Progenitor cell of endocrine pancreas (in vitro differentiated cells): ENCODE measurements at places on chromosomes 12 and 14.

GRCh38 chr12:128840862-128841468 lies 12.3 kb upstream of the GLT1D1 start:
- DNase-seq, result no peak

- DNase-seq, result no peak
These were observed 131.1 kb downstream of the PRKCH start for GRCh38 chr14:61452452-61452851.

DNA sequence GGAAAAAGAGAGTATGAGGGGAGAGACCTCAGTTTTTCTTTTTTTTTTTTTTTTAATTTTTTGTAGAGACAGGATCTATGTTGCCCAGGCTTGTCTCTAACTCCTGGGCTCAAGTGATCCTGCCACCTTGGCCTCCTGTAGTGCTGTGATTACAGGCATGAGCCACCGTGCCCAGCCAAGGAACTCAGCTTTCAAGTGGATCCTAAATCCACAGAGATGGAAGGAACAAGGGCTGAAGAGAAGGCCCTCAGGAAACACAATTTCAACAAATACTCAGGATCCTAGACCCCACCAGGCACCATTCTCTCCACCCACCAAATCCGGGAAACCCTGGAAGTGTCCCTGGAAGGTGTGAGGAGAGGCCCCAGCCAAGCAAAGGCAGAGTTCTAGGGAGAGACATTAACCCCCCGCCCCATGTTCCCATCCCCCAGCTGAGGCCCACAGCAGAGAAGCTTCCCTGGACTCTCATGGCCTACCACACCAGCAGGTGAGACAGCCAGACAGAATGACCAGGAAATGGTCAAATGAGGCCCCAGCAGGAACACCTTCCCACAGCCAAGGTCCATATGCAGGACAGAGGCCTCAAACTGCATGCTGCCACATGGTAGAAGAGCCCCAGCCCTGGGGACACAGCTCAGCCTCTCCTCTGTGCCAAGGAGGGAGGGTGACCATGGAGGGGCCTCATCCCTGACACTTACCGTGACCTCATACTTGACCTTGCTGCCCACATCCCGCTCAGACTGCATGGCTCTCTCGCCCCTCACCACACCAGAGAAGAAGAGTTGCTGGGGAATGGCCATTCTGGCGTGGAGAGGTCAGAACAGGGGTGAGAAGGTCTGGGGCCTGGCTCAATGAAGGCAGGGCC lies 14.1 kb downstream of the ITGA7 start:
- no peak for DNase-seq

GRCh38 chr12:40331886-40332285 lies 107.1 kb downstream of the LRRK2 start:
- DNase-seq, result no peak

- no peak for DNase-seq
These were observed 4.7 kb upstream of the CREBL2 start for GRCh38 chr12:12606781-12607589.

- DNase-seq, result no peak
These were observed 31.2 kb downstream of the HVCN1 start for GRCh38 chr12:110657747-110658146.

- no peak for DNase-seq
These were observed 125.0 kb downstream of the RAD51B start for GRCh38 chr14:67944605-67945004.

- DNase-seq, result no peak
These were observed 50.7 kb downstream of the BICDL1 start for GRCh38 chr12:120039711-120040110.

DNA sequence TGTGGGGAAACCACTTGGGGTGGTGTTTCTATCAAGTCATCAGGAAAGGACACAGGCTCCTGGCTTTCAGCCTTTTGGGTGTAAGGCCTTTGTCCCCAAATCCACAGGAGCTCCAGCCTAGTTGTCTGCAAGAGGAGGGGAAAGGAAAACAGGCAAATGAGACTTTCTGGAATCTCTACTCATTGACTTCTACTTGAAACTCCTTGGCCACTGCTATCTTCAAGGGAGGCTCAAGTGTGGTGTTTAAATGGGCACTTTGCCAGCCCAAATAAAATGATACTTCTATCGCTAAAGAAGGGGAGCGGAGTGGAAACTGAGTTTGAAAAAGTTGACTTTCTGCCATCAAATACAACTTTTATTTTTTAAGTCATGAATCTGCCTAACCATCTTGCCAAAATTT lies 445.9 kb upstream of the RGS6 start:
- DNase-seq, result no peak

GRCh38 chr12:68306564-68306963 lies 25.6 kb downstream of the MDM1 start:
- DNase-seq, result no peak

GRCh38 chr14:89957376-89957775 lies 1.6 kb downstream of the TDP1 start:
- DNase-seq, result no peak

DNA sequence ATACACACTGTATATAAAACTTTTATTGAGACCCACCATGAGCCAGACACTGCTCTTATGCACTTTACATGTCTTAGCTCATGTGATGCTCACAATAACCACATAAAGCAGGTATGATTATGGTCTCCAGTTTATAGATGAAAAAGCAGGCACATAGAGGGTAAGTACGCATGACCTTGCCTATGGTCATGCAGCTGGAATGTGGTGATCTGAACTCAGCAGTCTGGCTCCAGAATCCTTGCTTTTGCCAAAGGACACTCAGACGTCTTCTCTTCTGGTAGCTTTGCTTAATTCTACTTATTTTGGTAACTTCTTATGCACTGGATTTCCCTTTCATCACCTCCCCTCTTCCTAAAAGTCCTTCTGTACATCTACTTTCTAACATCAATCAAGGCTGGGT lies 103.3 kb upstream of the CRY1 start:
- DNase-seq, result no peak

DNA sequence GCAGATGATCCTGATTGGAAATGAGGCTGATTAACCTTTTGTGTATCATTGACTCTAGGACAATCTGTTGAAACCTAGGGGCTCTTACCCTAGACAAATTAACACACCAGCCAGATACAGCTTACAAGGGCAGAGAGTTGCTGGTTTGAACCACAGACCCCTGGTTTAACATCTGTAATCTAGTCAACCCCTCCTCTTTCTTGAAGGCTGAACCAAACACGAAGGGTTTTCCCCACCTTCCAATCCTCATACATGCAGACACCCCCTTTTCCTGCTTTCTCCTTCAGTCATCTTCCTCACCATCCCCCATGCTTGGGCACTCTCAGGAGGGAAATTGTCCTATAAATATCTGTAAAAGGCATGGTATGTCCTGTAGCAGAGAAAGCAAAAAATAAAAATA lies 126.0 kb upstream of the HIF1A start:
- DNase-seq, result no peak

DNA sequence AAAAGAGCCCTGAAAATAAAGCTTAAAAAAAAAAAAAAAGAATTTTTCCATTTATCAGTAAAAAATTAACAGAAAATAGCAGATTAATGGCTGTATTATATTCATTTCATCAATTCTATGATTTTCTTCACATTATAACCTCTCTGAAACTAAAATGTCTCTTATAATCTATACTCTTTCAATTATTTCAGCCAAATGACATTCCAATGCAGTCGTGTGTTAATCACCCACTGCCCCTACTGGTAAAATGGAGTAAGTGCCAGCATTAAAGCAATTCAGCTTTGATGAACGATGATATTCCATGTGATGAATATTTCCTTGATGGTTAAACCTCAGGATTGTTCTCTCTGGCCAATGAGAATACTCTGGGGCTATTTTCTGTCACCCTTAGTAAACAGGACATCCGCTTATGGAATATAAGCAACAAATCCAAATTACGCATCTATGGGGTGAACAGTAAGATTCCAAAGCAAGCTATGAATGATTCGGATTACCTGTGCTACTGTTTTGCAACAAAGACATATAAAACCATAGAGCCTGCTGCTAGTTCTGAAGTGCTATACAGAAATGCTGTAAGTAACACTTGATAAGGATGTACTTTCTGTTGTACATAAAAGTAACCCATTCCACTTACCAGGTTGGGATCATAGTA lies 20.3 kb upstream of the SYCP3 start:
- DNase-seq, result no peak

- DNase-seq, result no peak
These were observed 11.1 kb upstream of the EPS8 start for GRCh38 chr12:15800278-15800677.

- no peak for DNase-seq
These were observed 8.4 kb upstream of the INF2 start for GRCh38 chr14:104680806-104681688.

GRCh38 chr12:131511803-131512561 lies 198.9 kb upstream of the SFSWAP start:
- DNase-seq, result no peak

DNA sequence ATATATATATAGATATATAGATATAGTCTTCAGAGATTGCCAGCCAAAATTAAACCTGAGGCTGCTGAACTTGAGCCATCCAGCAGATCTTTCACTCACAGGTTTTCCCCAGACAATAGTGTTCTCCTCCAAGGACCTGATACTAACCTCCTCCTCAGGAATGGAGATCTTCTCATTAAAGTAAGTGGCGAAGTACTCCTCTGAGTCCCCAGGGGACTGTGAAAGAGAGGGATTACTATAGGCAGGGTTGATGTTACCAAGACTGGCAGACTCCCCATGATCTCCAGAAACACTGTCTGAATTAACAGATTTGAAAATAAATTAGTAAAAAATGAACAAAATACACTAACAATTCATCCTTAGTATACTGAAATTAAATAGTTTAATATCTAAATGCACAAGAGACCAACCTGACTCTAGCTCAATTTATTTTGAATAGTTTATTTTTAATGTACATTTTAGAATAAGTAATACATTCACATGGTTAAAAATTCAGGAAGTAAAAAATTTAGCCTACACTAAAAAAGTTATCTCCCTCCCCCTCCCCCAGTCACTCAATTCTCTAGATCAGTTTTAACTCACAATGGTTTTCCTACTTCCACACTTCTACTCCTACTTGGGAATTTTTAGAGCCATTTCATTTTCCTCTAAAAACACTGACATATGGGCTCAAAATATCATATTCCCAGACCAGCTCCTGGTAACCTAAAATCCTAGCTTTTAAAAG lies 17.7 kb downstream of the SLC11A2 start:
- DNase-seq, result no peak

- DNase-seq, result no peak
These were observed 77.5 kb downstream of the LIN7A start for GRCh38 chr12:80860206-80860605.

GRCh38 chr12:262817-263216 lies at the start of gene SLC6A13:
Gene SLC6A13 (minus strand): TSS chr12:262836. CDS start chr12:260052, 2,784 bp downstream.
- no peak for DNase-seq
